NCI-H2029 (cell line): ENCODE measurements at places on chromosomes 4 and X.

- no peak for DNase-seq
These were observed 176.4 kb upstream of the GYPA start for GRCh38 chr4:144316869-144317268.

- DNase-seq, result no peak
These were observed 296.6 kb upstream of the DIPK2B start for GRCh38 chrX:45497290-45497689.

DNA sequence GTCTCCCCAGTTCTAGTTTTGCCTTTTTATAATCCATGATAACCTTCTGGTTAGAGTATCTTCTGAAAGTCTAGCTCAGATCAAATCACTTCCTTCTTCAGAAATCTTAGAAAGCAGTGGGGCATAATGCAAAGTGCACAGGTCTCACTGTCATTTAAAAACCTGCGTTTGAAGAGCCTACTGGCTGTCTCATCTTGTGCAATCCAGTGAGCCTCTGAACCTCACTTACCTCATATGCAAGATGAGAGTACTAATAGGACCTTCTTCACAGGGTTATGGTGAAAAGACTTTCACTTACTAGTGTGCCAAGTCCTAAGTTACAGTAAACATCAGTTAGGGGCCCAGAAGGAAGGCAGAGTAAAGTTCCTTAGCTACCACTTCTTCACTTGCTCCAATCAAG, 131.4 kb downstream of the ENOX2 start:
- DNase-seq, result no peak

- DNase-seq, result no peak
These were observed 515.1 kb upstream of the ZFP42 start for GRCh38 chr4:187480146-187481145.

- no peak for DNase-seq
These were observed at the start of gene PRDM5 for GRCh38 chr4:120922381-120923206. Gene PRDM5 (minus strand): TSS chr4:120922726. CDS start chr4:120922608, 118 bp downstream.

DNA sequence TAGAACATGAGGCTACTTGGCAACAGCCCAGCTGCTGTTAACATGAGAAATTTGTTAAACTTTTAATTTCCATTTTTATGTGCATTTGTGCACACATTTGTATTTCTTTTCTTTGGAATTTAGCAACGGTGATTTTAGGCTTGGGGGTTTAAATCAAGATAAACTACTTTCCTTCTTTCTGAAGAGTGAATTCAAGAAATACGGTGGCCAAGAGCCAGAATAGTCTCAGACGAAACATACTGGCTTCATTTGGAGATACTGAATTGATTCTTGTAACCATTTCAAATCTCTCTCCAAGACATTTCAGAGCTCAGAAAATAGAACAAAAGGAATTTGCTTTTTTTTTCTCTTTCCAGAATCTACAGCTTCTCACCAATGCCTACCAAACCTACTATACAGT, 134.1 kb upstream of the SCML1 start:
- no peak for DNase-seq

GRCh38 chrX:16278927-16279326, 111.6 kb downstream of the MAGEB17 start:
- peak; percentile 32 for DNase-seq

GRCh38 chr4:28879178-28879577, 1841.0 kb upstream of the PCDH7 start:
- no peak for DNase-seq

GRCh38 chrX:12956704-12957534, 18.0 kb upstream of the TMSB4X start:
- no peak for DNase-seq

DNA sequence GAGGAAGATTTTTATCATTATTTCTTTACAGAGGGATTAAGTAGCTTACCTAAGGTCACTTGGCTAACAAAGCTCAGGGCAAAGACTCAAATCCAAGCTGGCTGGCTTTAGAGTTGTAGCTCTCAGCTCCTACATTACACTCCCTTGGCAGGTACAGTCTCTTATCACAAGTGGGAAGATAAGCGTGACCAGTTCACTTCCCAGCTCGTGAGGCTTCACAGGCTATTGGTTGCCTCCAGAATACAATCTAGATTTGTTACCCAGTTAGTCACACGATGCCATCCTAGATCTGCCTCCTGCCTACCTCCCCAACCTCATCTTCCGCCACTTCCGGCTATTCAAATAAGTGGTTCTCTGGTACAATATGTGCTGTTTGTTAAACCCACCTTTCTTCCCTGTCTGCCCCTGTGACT, 3.7 kb downstream of the MMRN1 start:
- no peak for DNase-seq

- DNase-seq, result peak; percentile 35
These were observed 46.0 kb upstream of the TMPRSS11F start for GRCh38 chr4:68175562-68176155.

DNA sequence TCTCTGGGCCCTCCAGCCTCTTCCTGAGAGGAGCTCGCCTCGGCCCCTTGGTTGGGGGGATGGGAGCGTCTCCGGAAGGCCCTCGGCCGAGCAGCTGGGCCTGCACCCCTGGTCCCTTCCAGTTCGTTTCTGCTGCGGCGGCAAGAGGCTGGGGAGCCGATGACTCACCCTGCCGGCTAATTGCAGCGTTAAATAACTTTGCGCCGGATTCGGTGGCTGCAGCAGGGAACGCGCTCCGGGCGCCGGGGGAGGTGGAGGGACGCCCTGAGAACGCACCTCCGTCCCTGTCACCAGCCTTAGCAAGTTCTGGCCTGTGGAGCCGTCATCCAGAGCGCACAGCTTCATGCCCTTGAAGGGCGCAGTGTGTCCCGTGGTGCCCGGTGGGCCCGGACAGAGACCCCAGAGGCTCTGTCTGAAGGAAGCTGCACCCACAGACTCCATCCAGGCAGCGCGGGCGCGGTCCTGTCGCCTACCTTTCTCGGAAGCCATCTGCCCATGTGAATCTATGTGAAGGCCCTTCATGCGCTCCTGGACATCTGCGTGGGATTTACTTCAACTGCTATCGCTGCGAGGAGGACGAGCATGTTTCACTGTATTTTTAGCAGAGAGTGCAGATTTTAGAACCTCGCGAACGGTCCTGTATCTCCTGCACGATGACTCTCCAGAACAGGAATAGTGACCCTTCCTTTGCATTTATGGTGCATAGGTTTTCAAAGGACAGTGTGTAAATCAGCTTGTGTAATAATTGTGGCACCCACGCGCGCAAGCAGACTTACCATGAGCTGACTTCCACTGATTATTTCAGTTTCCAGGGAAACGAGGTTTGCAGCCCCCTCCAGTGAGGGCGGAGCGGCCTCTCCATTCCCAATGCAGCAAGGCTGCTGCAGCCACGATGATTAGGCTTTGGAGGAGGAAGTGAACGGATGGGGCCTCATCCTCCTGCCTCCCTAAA, 1.7 kb upstream of the TMEM271 start:
- no peak for DNase-seq

- peak; percentile 96 for DNase-seq
These were observed 10.1 kb upstream of the SH3TC1 start for GRCh38 chr4:8188743-8189550.

GRCh38 chrX:101108284-101108683, 10.3 kb downstream of the CENPI start:
- DNase-seq, result no peak

GRCh38 chr4:110250023-110250387, 51.6 kb upstream of the ELOVL6 start:
- no peak for DNase-seq

DNA sequence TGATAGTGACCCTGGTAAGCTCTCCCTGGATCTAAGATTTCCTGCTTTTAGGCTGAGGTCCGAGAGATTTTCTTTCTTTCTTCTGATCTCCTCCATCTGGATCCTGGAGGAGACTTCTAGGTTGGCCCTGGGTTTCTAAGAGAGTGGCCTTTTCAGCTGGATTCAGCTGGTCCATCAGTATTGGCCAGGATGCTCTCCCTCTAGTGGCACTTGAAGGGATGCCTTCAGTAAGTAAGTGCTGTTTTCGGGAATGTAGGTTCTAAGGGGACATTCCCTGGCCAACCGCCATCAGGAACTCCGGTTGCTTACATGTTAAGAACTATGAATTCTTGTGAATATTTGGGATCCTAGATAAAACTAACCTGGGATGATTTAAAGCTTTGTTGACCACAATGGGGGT, 56.9 kb downstream of the SERTM2 start:
- no peak for DNase-seq

DNA sequence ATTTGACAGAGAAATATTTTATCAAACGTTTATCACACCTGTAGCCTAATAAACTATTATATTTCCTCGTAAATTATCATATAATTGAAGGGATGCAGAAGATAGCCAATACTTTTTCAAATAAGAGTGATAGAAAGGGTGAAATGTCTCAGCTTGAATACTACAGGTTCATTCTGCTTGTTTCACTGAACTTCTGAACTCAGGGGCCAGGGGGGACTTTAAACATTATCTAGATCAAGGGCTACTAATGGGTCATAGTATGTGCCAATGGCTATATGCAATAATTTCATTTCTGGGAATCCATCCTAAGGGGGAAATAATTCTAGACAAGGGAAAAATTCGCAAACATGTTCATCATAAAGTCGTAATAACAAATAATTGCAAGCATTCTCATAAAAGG, 2.6 kb downstream of the ALPK1 start:
- no peak for DNase-seq

DNA sequence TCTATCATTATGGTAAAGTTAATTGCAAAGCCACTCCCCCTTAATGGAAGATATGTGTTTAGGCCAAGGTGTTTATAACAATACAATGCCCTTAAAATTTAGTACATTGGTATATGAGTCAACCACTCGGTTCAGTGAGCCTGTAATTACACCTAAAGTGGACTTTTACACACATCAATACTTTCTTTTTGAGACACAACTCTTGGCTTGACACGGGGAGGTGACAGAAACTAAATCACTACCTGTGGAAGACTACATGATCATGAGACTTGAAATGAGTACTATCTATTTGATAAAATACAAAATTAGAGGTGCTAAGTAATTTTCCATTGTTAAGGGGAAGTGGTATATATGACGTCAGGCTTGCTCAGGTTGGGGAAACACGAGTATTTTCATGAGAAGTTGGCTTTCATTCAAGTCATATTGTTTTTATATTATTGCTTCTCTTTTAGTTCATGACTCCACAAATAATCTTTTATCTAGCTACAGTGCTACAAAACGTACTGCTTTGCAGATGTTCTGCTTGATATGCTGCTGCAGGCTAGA, 918.3 kb downstream of the ARAP2 start:
- DNase-seq, result no peak

- no peak for DNase-seq
These were observed 112.4 kb upstream of the RBPJ start for GRCh38 chr4:26208237-26208994.

DNA sequence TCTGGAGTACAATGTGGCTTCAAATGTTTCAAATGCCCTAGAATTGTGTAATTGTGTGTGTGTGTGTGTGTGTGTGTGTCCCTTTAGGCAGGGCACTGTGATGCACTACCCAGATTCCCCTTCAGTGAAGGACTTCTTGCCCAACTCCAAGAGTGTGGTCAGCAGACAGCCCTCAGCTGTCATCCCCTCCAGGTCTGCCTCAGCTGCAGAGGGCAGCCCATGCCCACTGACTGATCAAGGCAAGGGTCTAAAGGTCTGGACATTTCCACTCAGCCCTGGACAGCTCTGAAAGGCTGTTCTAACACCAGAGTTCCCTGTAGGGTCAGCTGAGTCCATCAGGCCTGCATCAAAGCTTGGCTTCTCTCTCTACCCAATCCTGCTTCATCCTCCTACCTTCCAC, 83.9 kb upstream of the USP9X start:
- DNase-seq, result no peak

DNA sequence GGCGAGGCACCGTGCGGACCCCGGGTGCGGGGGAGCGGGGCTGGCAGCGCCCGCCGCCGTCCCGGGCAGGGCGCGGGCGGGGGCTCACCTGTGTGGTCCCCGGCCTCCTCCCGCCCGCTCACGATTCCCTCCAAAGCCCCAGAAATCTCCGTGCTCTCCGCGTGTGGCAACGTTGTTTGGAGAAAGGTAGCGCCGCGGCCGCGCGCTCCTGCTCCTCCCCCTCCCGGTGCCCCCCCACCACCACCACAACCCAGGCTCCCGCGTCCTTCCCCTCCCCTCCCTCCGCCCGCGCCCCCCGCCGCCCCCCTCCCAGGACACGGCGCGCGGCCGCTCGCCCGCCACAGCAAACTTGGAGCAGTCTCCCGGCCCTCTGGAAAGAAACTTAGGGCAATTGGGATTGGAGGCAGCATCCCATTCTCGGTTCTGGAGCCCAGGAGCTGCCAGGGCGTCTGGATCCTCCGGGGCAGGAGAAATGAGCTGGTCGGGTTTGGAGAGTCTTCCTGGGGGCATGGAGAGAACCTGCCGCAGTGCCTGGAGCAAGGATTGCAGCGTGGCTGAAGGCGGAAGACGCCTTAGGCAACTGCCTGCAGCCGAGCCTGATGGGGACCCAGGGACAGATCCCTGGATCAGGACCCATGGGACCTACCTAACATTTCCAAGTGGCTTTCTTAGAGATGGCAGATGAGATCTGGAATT, 855 bp downstream of the KLF3 start:
- DNase-seq, result peak; percentile 69

GRCh38 chrX:121496966-121497365, 449.6 kb downstream of the GLUD2 start:
- no peak for DNase-seq
